ENCODE measurements at places on chromosomes 1 and 21.

DNA sequence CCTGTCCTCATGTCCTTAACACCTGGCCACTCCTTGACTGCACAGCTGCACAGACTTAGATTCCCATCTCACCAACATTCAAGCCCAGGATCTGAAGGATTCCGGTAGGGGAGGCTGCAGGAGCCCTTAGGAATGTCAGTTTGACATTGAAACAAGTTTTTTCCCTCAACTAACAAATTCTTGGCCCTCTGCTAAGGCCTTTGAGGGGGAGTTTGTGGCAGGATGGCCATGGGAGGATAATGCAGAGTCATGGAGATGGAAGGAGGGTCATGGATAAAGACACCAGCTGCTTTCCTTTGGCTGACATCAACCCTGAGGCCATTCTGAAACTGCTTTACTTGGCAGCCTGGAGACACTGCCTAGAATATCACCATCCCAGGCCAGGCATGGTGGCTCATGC, 63.4 kb upstream of the PPP2R5A start:
- H3K27ac ChIP-seq = no peak overlapping the region
- H3K27me3 ChIP-seq = no peaks in the 10 kb centered on the region
- no peak for DNase-seq
- H3K4me1 ChIP-seq = peaks cover 26% of the 10 kb centered on the region
- no peak overlapping the region for H3K4me3 ChIP-seq

GRCh38 chr1:147612366-147612765, 58.0 kb downstream of the ACP6 start:
- no peaks in the 10 kb centered on the region for H3K4me1 ChIP-seq
- peaks cover 24% of the 10 kb centered on the region for H3K36me3 ChIP-seq
- DNase-seq = no peak
- no peak overlapping the region for H3K27ac ChIP-seq

DNA sequence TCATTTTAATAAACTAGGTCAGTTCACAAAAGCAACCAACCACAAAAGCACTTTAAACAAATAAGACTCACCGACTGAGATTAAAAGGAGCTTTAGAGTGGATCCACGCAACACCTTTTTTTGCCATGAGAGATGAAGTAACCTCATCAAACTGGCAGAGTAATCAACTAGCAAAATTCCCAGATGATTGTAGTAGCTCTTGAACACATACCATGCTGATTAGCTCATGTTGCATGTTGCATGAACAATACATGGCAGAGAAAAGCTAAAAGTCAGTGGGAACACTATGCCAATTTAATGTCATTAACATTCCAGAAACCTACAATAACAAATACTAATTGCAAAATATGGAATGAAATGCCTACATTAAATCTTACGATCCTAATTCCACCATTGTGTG, 4.1 kb downstream of the WARS2 start:
- no peaks in the 10 kb centered on the region for H3K36me3 ChIP-seq
- H3K4me1 ChIP-seq = peaks cover 11% of the 10 kb centered on the region
- no peak overlapping the region for H3K4me3 ChIP-seq
- H3K27me3 ChIP-seq = no peaks in the 10 kb centered on the region
- H3K27ac ChIP-seq = no peak overlapping the region

DNA sequence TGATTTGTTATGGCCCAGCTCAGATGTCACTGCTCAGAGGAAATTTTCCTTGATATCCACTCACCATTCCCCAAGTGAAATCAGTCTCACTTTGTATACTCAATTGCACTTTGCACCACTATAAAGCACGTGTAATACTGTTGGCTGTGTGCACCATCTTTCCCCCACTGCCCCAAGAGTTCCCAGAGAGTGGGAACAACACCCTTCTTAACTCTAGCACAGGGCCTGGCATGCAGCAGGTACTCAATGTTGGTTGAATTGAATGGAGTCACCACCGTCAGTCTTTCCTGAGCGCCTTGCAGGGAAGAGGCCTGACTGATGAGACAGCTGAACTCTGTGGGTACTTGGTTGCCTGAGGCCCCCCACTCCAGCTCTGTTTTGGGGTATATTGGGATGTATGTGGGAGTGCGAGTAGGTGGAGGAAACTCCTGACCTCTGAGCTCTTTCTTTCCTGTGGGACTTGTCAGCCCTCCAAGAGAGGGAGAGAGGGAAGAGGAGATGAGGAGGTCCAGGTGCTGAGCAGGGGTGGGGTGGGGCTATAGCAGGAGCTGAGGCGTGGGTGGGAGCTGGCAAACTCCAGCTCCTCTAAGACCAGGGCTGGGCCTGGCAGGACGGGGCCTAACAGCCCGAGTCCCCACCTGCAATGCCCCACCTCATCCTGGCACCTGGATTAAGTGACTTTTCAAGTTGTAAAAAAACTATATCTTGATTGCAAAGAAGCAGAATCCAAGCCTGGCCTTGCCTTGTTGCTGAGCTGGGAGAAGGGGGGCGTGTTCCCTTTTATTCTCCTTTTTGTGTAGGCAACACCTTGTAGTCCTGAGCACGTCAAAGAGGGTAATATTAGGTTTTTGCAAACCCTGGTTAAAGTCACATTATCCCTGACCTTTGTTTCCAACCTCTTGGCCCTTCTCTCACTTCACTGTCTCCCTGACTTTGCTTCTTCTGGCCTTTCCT, 19.4 kb upstream of the WASF2 start:
- DNase-seq = no peak
- no peak overlapping the region for H3K4me3 ChIP-seq
- no peak overlapping the region for H3K27ac ChIP-seq
- no peaks in the 10 kb centered on the region for H3K27me3 ChIP-seq
- H3K4me1 ChIP-seq = no peaks in the 10 kb centered on the region

DNA sequence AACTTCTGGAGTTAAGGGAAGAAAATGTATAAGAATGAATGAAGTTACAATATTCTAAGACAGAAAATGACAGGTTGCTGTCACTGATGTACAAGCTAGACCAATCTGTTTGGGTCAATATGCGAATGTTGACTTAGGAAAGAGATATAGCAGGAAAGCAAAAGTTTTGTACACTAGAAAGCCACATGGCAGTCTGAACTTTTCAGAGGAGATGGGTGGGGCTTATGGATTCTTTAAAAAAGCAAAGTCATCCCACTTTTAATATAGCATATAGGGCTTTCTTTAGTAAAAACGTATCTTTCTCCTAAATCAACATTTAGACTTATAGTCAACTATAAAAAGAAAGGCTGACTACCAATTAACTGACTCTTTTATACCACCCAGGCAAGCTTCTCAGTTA, 381.2 kb downstream of the PTPRC start:
- DNase-seq = no peak
- no peak overlapping the region for H3K4me3 ChIP-seq
- H3K27ac ChIP-seq = no peak overlapping the region
- H3K27me3 ChIP-seq = no peaks in the 10 kb centered on the region
- H3K36me3 ChIP-seq = no peaks in the 10 kb centered on the region
- peaks cover 3% of the 10 kb centered on the region for H3K4me1 ChIP-seq

Measured in natural killer cell (primary cell).